Stimulated activated CD8-positive, alpha-beta memory T cell treated with anti-CD3 and anti-CD28 coated beads, Interleukin-15, amount 100 ng/mL, for 1 hour (primary cell): ENCODE measurements at places on chromosomes 7 and 10.

- DNase-seq: no peak
These were observed 3.7 kb upstream of the NDST2 start for GRCh38 chr10:73814896-73815718.

DNA sequence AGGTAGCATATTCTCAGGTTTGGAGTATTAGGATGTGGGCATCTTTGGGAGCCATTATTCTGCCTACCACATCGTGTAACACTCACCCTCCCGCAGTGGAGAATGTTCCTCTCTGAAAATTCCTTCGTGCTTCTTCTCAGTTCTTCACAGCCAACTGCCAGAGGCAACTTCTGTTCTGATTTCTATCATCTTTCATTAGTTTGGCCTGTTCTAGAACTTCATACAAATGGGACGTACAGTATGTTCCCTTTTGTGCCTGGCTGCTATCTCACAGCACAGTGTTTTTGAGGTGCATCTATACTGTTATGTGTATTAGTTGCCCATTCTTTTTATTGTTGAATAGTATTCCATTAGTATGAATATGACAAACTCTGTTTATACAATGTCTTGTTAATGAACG is 8.9 kb upstream of the SLC26A3 start:
- DNase-seq: no peak

- no peak for DNase-seq
These were observed 107.4 kb downstream of the ACTR3B start for GRCh38 chr7:152866791-152867501.

GRCh38 chr7:128021366-128021765 is 9.9 kb downstream of the LRRC4 start:
- no peak for DNase-seq

GRCh38 chr7:99079104-99079503 is 64.8 kb downstream of the SMURF1 start:
- no peak for DNase-seq

DNA sequence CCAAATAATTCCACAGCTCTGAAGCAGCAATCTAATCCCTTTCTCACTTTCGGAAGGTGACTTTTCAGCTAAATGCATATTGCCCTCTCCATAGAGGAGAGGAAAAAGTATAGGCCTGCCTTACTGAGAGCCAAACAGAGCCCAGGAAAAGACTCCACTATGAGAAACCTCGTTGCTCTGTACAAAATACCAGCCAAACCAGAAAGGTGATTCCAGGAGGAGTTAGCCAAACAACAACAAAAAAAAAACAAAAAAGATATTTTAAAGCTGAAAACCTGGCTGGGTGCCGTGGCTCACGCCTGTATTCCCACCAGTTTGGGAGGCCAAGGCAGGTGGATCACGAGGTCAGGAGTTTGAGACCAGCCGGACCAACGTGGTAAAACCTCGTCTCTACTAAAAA is 70.5 kb downstream of the HOXA1 start:
- no peak for DNase-seq

GRCh38 chr10:122464250-122464510 is 2.8 kb downstream of the HTRA1 start:
- DNase-seq: no peak

DNA sequence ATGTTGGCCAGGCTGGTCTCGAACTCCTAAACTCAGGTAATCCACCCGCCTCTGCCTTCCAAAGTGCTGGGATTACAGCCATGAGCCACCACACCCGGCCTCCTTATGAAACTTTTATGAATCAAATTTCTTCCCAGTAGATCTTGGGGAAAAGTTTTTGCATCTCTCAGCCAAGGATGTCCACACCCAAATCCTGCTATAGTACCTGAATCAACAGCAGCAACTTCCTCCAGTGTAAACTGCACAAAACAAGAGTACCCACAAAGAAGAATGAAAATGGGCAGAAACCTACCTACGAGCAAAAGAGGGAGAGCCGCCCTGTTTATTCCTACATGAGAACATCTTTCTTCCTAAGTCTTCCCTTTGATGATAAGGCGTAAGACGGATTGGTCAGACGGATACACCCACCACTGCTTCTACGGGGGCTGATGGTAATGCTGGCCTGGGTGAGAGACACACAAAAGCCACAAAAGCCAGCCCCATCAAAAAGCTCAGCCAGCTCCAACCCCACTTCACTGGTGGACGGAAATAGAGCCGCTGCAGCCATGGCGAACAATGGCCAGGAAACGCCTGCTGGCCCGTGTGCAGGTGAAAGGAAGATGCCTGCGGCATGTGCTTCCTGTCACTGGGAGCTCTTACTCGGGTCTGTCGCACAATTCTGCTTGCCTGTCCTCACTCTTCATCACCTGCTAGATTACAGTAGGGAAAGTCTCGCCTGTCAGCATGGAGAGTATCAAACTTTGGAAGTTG is 10.4 kb downstream of the JCAD start:
- DNase-seq: no peak

DNA sequence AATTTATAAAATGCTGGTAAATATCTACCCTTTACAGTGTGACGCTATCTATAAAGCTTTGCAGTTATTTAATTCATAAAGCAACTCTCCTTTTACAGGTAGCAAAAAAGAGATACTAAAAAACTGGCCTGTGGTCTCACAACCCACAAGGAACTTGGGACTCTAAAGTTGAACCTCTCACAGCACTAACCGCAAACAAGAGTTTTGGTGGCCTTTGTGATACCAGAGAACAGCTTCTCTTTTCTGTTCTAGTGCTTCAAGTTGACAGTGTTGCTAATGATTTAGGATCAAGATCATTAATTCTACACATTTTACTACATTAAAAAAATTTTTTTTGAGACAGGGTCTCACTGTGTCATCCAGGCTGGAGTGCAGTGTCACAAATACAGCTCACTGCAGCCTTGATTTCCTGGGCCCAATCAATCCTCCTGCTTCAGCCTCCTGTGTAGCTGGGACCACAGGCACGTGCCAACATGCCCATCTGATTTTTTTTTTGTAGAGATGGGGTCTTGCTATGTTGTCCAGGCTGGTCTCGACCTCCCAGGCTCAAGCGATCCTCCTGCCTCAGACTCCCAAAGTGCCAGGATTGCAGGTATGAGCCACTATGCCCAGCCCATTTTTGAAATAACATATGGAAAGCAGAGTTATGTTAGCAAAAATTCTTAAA is 56.0 kb upstream of the ST8SIA6 start:
- no peak for DNase-seq
